ENCODE measurements at places on chromosomes 4 and X. TPM values are rescaled to one million over a fixed set of nuclear protein-coding genes. Genes with fewer than 3 reads are reported as not detected.

Gene BMPR1B
- not detected for total RNA-seq

Gene MAGEE2
- not detected for total RNA-seq

DNA sequence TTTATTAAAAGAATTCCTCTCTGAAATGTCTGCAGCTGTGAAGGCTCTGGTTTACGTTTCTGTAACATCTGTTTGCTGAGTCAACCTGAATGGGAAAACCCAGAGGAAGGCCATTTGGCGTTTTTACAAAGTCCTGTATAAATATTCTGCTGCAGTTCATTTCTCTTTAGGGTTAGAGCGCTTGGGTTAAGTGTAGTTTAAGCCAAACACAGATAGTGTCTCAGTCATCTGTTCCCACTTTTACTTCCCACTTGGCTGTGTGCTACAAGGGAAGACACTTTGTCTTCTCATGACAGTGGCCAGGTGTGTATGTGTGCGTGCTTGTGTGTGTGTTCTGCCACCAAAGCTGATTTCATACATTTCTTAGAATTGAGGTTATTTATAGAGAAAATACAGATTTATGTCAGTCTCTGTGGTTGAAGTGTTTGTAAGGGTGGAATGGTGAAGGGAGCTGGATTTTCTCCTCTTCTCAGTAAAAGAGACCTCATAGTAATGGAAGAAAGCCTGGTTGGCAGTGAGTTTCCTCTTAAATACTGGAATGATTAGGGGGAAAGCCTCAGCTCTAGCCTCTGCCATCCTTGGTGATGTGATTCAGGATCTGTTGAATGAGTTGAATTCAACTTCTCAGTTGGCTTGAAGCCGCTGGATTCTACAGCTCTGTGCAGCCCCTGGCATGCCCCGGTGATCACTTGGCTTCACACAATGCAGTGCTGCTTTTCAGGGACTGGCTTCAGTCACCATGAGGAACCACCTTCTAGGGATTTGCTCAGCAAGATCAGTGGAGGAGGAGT lies 50.6 kb downstream of the JADE1 start:
- DNase-seq, result no peak

Gene SPACA5
- not detected for total RNA-seq

Gene NDP
- total RNA-seq, result not detected

GRCh38 chrX:113470166-113470565 lies 629.5 kb upstream of the AMOT start:
- DNase-seq, result no peak

GRCh38 chrX:69389101-69389501 lies 115.0 kb upstream of the NALF2 start:
- no peak for DNase-seq

GRCh38 chr4:32488690-32489089 lies 1768.5 kb downstream of the PCDH7 start:
- DNase-seq, result no peak

Gene SMIM10L2A
- total RNA-seq, result 0.37 TPM

Gene ZCCHC18
- total RNA-seq, result 4.0 TPM
